Tibial artery (tissue), 4 donors: ENCODE measurements at places on chromosomes 11 and 22.

GRCh38 chr11:10351435-10351764 is 46.5 kb downstream of the ADM start:
- DNase-seq: no peak

- no peak for DNase-seq
These were observed 28.6 kb upstream of the LDHA start for GRCh38 chr11:18365741-18366140.

GRCh38 chr11:116731821-116732220 is 41.0 kb downstream of the BUD13 start:
- DNase-seq: peak; percentile 45

- DNase-seq: no peak
These were observed 27.1 kb upstream of the TOP3B start for GRCh38 chr22:22009661-22010060.

DNA sequence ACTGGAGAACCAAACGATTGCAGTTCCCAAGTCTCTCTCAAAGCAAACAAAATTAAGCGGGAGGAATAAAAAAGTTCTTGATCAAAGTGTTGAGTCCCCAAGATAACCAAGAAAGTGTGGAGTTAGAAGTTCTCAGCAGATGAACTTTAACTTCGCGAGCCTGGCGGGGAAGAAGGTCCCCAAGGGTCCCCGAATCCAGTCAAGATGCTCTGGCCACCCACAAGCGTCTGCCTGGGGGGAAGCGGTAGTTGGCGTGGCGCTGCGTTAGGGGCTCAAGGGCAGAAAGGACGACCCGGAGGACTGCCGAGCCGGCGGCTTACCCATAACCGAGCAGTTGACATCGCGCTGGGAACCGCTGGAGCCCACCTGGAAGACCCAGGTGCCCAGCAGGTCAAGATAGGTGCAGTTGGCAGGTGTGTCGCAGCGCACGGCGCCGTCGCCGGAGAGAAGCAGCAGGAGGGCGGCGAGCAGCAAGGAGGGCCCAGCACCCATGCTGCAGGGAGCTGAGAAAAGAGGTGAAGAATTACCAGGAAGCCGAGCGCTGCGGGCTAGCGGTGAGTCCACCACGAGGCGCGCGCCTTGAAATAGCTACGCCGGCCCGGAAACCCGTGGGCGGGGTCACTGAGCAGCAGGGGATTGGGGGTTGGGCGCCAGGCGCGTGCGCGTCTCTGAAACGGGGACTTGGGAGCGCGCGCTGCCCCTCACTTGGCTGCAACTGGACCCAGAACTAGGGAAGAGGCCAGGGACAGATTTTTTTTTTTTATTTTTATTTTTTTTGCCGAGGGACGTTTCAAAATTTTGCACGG is at the start of gene CTSC:
TSS of gene CTSC (minus strand) at position 556 of the 806 bp plus-strand sequence. CDS start at position 492, 64 bp downstream.
- DNase-seq: peak; percentile 90

DNA sequence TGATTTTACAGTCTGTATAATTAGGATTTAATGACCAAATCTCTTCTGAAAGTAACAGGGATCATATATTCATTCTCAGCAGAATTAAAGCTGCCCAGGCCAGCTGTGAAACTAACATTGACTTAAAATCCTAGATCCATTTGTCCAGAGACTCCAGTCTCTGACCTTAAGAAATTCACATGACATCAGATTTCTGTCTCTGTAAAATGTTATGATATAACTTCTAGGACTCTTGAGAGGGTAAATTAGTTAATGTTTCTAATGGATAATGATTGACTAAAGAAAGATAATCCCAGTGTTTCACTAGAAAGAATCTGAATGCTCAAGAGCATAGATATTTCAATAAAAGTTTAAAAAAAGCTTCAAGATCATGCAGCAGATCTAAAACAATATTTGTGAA is 6.3 kb downstream of the NOX4 start:
- DNase-seq: no peak

GRCh38 chr11:17352950-17353820 is 1.6 kb downstream of the NCR3LG1 start:
- peak; percentile 57 for DNase-seq

DNA sequence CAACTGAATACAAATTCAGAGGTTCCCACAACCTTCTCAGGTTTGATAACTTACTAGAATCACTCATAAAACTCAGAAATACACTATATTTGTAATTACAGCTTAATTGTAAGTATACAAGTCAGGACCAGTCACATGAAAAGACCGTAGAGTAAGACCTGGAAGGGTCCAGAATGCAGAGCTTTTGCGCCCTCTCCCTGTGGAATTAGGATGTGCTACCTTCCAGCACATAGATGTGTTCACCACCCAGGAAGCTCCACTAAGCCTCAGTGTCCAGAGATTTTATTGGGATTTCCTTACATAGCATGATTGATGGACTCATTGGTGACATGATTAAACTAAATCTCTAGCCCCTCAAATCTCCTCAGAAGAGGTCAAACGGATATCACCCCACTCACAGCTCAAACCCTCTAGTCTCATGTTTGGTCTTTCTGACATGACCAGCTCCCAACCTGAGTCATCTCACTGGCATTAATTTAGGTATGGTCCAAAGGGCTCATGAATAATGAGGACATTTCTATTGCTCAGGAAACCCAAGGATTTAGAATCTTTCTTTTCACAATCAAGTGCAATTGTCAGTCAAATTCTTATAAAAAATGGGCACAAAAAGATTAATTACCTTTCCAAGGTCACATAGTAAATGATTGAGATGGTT is 77.2 kb upstream of the UBASH3B start:
- DNase-seq: no peak

GRCh38 chr11:26537341-26537740 is 34.7 kb downstream of the MUC15 start:
- no peak for DNase-seq

DNA sequence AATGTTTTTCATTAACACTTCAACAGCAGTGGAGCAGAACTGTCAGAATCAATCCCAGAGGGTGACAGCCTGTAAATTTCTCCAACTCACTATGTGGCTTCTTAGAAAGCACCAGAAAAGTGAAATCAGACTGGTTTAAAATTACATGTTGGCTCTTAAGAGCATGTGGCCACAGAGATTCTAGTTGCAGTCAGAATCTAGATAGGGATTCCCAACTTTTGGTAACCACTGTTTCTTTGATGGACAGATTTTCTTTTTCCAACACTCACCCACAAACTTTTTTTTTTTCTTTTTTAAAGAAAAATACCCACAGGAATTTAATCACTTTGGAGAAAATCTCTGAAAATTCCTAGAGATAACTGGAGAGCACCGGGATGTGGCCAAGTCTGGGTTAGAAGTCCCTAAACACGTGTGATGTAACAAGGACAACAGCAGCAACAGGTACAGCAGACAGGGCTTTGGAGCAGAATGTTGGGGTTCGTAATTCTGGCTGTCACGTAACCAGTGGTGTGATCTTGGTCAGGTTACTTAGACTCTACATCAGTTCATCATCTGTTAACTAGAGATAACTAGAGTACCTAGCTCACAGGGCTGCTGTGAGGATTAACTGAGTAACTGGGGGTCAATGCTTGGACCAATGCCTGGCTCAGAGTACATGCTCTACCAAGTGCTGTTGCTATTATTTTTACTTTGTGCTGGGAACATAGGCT is 100.1 kb downstream of the NAT10 start:
- no peak for DNase-seq

- no peak for DNase-seq
These were observed 356.7 kb downstream of the TBC1D22A start for GRCh38 chr22:47119181-47119580.

DNA sequence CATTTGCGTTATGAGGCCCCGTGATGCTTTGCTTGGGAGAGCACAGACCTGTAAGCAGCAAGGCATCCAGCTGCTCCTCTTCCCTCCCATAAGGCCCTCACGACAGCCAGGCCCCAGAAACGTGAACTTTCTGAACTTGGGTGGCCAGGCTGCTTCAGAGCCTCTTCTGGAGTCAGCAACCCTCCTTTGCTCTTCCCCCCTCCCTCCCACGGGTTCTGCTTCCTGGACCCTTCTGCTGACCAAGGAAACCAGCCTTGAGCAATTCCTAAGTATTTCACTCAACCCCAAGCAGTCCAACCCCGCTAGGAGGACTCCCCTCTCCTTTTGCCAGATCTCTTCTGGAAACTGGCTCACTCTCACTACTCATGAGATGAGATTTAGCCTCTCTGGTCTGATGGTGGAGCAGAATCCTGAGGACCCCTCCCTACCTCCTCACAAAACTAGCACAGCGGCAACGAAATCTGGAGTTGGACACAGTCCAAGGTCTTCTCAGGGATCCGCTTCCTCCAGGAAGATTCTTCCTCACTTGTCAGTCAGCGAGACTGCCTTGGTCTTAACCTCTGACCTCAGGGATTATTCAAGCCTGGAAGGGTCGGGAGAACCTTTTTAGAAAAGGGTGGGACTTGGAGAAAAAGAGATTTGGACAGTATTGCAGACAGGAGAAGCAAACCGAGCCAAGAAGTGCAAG is 86.2 kb downstream of the UBASH3B start:
- DNase-seq: peak; percentile 75

DNA sequence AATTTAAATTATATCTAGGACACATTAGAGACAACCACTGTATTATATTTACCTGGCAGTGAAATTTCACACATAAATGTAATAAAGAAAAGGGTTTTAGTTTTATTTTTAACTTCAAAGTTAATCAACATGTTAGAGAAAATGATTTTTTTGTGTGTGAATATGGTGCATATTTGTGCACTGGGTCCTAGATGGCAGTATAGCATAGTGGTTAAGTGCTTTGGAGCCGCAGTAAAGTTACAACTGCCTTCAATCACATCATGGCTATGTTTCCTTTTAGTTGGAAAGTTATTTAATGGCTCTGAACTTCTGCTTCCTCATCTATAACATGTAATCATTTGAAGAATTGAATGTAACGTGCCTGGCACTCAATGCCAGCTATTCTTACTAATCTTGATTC is 108.9 kb upstream of the DDI1 start:
- no peak for DNase-seq

- no peak for DNase-seq
These were observed 69.6 kb upstream of the TEAD1 start for GRCh38 chr11:12604557-12605153.

- peak; percentile 78 for DNase-seq
These were observed 7.1 kb downstream of the USP18 start for GRCh38 chr22:18156878-18157713.

GRCh38 chr11:133961890-133962289 is 5.1 kb upstream of the IGSF9B start:
- no peak for DNase-seq

DNA sequence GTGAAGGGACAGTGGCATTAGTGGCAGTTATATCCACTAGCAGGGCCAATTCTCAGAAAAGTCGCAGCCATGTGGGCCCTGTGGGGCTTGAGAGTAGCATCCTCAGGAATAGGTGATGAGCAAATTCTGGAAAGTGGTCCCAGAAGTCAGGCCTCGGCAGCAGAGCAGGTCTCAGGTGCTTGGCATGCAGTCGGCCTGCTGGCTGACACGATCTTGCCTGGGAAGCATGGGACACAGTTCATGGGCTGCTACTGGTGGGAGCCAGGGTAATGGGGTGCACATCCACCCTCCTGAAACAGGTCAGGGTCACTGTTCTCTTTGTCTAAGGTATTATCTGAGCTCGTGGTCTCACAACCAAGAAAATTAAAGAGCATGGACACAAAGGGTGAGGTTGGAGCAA is 36.8 kb upstream of the TMEM45B start:
- no peak for DNase-seq

GRCh38 chr11:120124355-120124754 is 13.6 kb downstream of the TRIM29 start:
- no peak for DNase-seq

- DNase-seq: peak; percentile 73
These were observed 6.3 kb upstream of the SYNGR1 start for GRCh38 chr22:39343259-39344045.

DNA sequence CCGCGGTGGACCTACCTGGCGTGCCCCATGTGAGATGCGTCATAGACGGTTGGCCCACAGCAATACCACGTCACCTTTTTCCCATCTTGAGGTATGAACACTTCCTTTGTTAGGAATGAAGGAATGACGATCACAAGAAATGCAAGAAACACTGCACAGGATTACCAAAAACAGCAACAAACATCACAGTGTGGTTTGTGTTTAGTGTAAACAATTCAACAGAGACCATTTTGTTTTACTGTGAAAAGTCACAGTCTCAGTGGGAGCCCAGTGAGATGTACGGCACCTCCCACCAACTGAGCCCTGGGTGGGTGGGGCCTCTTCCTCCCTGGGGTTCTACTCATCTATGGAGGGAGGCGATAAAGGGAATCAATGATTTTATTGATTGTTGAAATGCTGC is 16.3 kb downstream of the CARS1 start:
- DNase-seq: no peak

DNA sequence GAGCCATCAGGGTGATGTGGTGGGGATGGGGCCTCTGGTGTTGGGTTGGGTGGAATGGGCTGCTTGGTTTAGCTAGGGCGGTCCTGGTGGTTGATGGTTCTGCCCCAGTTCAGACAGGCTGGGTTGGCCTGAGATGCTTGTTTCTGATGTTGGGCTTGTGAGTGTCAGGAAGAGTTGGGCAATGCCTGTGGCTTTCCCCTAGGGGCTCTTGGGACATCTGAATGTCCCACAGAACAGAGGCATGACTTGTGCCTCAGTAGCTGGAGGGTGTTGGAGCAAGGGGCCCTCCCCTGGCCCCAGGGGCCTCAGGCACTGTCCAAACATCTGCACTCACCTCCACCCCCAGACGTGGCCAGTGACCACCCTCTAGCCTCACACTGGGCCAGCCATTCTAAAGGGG is 14.0 kb upstream of the CTSD start:
- no peak for DNase-seq

DNA sequence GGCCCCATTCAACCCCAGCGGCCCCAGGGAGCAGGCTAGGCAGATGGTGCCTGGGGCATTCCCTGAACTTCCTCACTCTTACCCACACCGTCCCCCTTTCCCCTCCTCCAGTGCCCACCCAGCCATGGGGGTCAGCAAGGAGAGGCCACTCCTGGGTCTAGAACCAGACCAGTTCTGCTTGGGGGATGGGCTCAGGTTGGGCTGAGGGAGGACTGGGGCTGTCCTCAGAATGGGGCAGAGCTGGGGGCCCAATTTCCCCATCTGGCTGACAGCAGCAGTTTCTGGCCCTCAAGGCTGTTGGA is 12.4 kb downstream of the SCYL1 start:
- DNase-seq: no peak

GRCh38 chr11:116948391-116948790 is 111.0 kb upstream of the APOA1 start:
- no peak for DNase-seq

GRCh38 chr11:71164186-71164585 is 88.2 kb downstream of the SHANK2 start:
- DNase-seq: peak; percentile 29

DNA sequence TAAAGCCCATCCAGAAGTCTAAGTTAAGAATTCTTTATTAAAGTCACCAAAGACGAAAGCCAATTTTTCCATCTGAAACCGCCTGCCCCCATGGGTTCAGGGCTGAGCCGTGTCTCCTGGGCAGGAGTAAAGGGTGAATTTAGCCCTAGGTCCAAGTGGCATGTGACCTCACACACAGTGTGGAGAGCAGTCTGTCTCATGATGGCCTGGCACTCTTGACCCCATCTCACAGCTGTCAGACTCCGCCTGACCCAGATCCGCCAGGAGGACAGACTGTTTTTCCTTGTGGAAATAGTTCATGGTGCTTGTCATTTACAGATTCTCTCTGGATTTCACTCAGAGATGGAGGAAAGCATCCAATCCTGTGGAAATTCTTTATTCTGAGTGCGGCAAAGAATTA is 109.7 kb downstream of the GALNT18 start:
- no peak for DNase-seq

- DNase-seq: no peak
These were observed 1.1 kb downstream of the EED start for GRCh38 chr11:86245369-86246292.

GRCh38 chr11:127598476-127598875 is 597.9 kb upstream of the KIRREL3 start:
- no peak for DNase-seq

GRCh38 chr11:128914216-128915148 is 23.3 kb downstream of the KCNJ5 start:
- no peak for DNase-seq
